ENCODE measurements at places on chromosomes 4 and X. TPM values are rescaled to one million over a fixed set of nuclear protein-coding genes. Genes with fewer than 3 reads are reported as not detected.

The CCNQ gene
- 2.8 TPM for polyA plus RNA-seq

The LRP2BP gene
- polyA plus RNA-seq: 4.3 TPM

The PARM1 gene
- 9.5 TPM for polyA plus RNA-seq

The GK gene
- polyA plus RNA-seq: 6.0 TPM

The DCAF12L2 gene
- not detected for polyA plus RNA-seq

The ARX gene
- 0.66 TPM for polyA plus RNA-seq

The PITX2 gene
- not detected for polyA plus RNA-seq

The ADH1B gene
- polyA plus RNA-seq: not detected

The LRCH2 gene
- 8.1 TPM for polyA plus RNA-seq

The ACE2 gene
- 0.98 TPM for polyA plus RNA-seq

The TRIM60 gene
- not detected for polyA plus RNA-seq

The PGK1 gene
- 486 TPM for polyA plus RNA-seq
